CD8-positive, alpha-beta memory T cell (primary cell): ENCODE measurements at places on chromosomes 1 and 21. TPM values are rescaled to one million over a fixed set of nuclear protein-coding genes. Genes with fewer than 3 reads are reported as not detected.
A peak's percentile ranks its signal among the peaks of the same experiment; 100 is the strongest.

BTBD19 gene
- 7.8 TPM for total RNA-seq

PCNT gene
- total RNA-seq: 54.8 TPM

ATAD3C gene
- 1.9 TPM for total RNA-seq

GPA33 gene
- 0.66 TPM for total RNA-seq

KCNJ9 gene
- total RNA-seq: not detected

MAN1C1 gene
- 2.8 TPM for total RNA-seq

DNASE2B gene
- total RNA-seq: not detected

ERG gene
- not detected for total RNA-seq

SLC30A10 gene
- total RNA-seq: not detected

CHODL gene
- 0.22 TPM for total RNA-seq

PYHIN1 gene
- 24.2 TPM for total RNA-seq

USH2A gene
- total RNA-seq: not detected

CFAP74 gene
- not detected for total RNA-seq

OLFML3 gene
- 0.24 TPM for total RNA-seq

FCER1G gene
- 4.1 TPM for total RNA-seq

POLR3GL gene
- total RNA-seq: 22.8 TPM

GJA8 gene
- total RNA-seq: not detected

MRPL55 gene
- total RNA-seq: 71.8 TPM

- no peak for DNase-seq
Observed at GRCh38 chr1:38098101-38098847, 51.7 kb upstream of the POU3F1 start.

DNA sequence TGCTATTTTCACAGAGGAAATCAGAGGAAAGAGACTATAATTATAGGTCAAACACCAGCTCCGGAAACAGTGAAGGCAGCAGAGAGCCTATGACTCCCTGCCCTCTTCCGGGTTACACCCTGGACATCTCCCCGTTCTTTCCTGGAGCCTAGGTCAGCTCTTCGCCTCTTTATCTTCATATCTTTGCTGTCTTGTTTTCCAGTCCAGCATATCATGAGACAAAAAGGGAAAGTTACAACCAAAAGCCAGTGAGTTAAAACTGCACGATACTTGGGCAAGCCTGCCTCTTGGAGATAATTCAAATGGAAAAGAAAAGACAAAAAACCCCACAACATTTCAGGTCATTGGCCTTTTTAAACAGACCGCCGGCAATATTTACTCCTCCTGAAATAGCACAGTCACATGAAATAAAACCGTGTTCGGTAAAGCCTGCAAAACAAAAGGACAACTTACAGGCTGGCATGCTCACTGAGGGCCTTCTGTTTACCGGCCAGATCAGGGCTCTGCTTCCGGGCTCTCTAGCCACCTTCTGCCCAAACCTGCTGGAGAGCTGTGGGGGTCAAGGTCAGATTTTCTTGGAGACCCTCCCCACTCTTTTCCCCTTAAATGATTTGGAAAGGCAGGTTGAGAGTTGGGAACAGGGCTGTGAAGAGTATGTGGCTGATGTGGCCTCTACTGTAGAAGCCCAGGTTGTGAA is 42.8 kb upstream of the PPP2R5A start:
- no peak for DNase-seq

- no peak for DNase-seq
Observed at GRCh38 chr1:3477241-3477995, 23.0 kb downstream of the ARHGEF16 start.

DNA sequence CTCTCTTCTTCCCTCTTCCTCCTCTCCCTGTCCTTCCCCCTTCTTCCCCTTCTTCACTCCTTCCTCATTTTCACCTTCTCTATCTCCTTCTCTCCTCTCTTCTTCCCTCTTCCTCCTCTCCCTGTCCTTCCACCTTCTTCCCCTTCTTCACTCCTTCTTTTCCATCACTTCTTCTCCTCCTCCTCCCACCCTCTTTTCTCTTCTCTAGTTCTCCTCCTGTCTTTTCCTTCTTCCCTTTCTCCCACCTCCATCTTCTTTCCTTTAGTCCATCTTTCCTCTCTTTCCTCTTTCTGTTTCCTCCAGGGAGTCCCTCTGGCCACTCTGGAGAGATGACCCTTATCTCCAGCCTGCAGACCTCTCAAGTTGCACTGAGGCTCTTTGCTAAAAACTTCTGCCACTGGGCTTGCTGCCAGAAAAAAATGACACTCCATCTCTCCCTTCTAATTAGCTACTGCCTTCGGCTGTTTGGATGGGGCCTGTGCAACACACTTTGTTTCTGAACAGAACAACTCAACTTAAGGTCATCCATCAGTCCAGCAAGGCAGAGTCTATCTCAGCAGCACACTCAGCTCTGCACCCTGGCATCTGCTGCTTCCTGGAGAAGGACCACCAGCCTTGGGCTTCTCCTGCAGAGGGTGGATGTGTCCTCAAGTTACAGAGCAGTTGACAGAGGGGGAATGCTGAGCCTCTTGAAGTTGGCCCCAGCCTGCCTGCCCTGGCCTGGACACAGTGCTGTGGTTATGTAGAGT is 538.8 kb downstream of the MATN1 start:
- DNase-seq: no peak

DNA sequence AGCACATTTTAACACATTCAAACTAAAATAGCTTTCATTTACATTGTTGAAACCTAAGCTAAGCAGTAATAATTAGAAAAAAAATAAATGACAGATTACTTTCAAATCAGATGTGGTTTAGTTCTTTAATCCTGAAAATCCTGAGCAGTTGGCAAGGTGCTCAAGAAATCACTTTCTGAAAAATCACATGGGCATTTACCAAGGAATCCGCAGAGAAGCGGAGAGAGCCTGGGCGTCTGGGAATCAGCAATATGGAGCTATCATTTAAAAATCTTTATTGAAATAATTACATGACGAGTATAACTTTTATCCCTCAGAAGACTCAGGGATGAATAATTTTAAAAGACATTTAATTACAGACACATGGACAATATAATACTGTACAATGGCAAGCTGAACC is 30.2 kb downstream of the GRIK1 start:
- DNase-seq: no peak

GRCh38 chr1:167587872-167588271 is 34.3 kb upstream of the CREG1 start:
- DNase-seq: no peak

DNA sequence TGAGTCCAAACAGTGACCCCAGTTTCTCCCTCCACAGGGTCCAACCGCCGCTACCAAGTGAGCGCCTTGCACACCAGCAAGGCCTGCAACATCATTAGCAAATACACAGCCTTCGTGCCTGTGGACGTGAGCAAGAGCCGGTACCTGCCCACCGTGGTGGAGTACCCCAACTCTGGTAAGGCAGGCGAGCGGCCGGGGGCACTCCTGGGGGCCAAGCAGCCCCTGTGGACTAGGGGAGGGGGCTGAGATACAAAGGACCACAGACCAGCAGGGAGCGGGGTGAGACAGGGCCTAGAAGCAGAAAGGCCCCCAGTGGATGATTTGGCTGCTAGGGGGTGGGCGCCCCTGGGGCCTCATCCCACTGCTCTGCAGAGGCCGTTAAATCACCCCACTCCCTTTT is 54.7 kb downstream of the VWA5B1 start:
- DNase-seq: no peak

GRCh38 chr1:217721692-217722091 is 90.5 kb downstream of the SPATA17 start:
- DNase-seq: no peak

GRCh38 chr1:218803351-218803997 is 370.2 kb upstream of the LYPLAL1 start:
- DNase-seq: no peak

GRCh38 chr21:45818904-45819285 is 162.7 kb upstream of the COL6A1 start:
- no peak for DNase-seq

DNA sequence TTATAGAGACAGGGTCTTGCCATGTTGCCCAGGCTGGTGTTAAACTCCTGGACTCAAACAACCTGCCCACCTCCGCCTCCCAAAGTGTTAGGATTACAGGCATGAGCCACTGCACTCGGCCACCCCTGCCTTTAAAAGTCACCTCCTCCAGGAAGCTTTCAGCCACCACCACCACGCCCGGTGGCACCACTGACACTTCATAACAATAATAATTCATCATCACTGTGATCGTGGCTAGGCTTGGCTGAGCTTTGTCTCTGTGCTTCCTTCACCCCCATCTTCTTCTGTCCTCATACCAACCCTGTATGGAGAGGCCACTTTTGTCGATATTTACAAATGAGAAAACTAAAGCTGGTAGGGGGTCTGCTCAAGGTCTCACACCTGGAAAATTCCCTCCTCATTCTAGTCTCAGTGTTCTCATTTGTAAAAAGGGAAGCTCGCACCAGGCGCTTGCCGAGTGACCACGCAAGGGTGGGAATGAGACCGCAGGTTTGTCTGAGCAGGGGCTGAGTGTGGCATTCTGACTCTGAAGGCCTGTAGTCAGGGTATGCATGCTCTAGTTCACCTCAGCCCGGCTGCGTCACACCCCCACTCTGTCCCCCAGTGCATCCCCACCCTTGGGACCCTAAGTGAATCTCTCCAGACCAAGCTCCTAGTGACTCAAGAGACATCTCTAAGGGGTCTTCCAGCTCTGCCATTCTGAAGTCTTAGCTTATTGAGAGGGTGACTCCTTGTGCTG is 12.9 kb upstream of the EPHA2 start:
- no peak for DNase-seq

DNA sequence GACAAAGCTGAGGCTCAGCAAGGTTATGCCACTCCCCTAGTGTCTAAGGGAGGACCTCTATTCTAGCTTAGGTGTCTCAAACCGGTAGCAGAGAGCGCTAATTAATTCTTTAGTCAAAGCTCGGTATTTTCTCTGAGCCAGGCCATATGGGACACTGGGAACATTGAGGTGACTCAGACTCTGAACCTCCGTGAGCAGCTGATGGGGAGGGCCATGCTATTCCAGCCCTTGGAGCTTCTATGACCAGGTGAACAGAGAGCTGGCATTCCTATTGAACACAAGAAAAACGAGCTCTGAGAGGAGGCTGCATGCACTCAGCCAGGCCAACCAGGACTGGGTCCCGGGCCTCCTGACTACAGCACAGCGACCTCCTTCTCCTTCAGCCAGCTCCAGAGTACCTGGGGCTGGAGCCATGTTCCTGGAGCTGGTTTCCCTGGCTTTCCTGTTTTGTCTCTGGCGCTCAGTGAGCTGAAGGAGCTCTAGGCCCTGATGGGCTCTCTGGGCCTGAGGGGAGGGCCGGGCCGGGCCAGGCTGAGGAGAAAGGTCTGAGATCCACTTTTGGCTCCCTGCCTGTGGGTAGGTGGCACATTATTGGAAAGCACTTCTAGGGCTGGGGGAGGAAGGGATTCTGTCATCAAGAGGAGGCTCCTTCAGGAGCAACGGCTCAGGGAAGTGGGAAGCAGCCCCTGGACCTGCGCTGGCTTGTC is 37.0 kb downstream of the SLC9A1 start:
- no peak for DNase-seq

- no peak for DNase-seq
Observed at GRCh38 chr1:25197982-25198662, 34.2 kb downstream of the SYF2 start.

DNA sequence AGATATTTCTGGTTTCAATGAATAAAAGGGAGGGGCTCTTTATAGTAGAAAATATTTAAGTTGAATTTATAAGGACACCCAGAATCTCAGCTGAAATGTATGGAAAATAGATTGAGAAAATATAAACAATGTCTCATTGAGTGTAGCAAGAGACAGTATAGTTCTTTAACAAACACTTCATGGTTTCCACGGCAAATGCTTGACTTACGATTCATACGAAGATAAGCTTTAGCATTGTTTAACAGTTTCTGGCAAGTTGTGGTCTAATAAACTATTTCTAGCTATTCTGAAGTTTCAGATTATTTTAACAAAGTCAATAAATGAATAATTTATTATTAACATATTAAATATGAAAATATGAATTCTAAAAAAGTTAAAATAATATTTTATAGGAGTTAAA is 1419.4 kb downstream of the KCNT2 start:
- DNase-seq: no peak

DNA sequence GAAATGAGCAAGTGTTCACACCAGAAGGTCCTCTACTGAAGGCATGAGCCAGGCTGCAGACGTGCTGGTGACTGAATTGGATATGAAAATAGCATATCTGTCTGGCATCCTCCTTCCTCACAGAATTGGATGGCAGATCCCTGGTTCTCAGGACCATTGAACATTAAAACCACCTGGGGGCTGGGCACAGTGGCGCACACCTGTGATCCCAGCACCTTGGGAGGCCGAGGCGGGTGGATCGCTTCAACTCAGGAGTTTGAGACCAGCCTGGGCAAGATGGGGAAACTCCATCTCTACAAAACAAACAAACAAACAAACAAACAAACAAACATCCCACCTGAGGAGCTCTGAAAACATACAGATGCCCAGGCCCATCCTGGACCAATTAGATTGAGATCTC is 23.4 kb downstream of the TEX35 start:
- no peak for DNase-seq

GRCh38 chr21:42374864-42375499 is 8.6 kb upstream of the TFF1 start:
- no peak for DNase-seq

- DNase-seq: peak; percentile 30
Observed at GRCh38 chr1:156920233-156921052, at the start of gene LRRC71. Gene LRRC71 (plus strand): TSS chr1:156920632. CDS start chr1:156920804, 172 bp downstream.

- DNase-seq: no peak
Observed at GRCh38 chr1:19819701-19820100, 4.6 kb upstream of the RNF186 start.

GRCh38 chr1:77776007-77776700 is 3.3 kb upstream of the MIGA1 start:
- DNase-seq: no peak

DNA sequence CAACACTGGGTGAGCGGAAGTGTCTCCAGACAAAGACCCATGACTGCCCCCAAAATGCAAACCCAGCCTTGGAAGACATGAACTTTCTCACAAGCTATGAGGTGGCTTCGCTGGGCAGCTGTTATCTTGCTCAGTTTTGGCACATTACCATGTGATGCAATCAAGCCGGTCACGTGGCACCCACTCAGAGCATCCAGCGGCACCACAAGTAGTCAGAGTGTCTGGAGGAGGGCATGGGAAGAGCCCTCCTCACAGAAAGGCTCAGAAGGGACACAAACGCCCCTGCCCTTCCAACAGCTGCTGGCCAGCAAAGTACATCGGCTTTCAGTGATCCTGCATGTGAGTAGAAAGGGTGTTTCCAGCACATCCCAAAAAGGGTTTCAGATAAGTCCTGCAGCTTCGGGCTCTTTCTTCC is 145.5 kb upstream of the IRF2BP2 start:
- DNase-seq: no peak

- DNase-seq: no peak
Observed at GRCh38 chr1:92817986-92818764, 13.7 kb upstream of the RPL5 start.

GRCh38 chr1:39089931-39090521 is 63.9 kb downstream of the NDUFS5 start:
- DNase-seq: no peak

DNA sequence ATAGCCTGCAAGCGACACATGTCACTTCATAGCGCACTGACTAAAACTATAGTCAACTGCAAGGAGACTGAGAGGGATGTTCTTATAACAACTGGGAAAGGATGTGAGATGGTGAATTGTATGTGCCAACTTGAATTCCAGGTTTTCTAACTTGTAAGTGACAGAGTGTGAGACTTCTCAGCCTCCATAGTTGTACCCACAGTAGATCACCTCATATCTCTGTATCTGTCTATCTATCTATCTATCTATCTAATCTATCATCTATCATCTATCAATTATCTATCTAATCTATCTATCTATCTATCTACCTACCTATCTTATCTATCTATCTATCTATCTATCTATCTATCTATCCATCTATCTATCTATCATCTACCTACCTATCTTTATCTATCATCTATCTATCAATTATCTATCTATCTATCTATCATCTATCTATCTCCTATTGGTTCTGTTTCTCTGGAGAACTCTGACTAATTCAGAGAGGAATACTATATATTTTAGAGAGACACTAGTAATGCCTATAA is 162.3 kb downstream of the CTH start:
- no peak for DNase-seq
